Fibroblast of villous mesenchyme (primary cell): ENCODE measurements at places on chromosomes 2 and 18. TPM values are rescaled to one million over a fixed set of nuclear protein-coding genes. Genes with fewer than 3 reads are reported as not detected.
A peak's percentile ranks its signal among the peaks of the same experiment; 100 is the strongest.

Gene SCN7A
- total RNA-seq = under 0.01 and 0.32 TPM in 2 replicates

Gene CHRND
- not detected in 2 replicates for total RNA-seq

DNA sequence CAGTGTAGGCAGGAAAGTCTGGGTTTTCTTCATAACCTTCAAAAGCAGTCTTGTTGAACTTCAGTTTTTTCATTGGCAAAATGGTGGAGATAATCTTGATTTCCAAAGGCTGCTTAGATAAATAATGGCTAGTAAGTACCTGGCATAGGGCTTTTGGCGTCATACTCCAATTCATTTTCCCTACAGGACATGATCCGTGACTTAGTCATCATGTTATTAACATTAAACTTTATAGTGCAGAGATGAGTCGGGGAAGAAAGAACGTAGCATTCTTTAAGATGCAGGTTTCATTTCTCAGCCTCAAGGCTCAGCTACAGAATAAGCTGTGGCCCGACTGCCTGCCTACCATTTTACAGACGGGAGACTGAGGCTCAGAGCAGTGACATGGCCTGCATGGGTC is 64.0 kb downstream of the RALBP1 start:
- peak; percentile 81 for DNase-seq

GRCh38 chr2:196088203-196088602 is 19.6 kb upstream of the DNAH7 start:
- DNase-seq = peak; percentile 72

GRCh38 chr2:88537640-88538039 is 85.1 kb upstream of the FOXI3 start:
- no peak for DNase-seq

- DNase-seq = no peak
Observed at GRCh38 chr2:9145752-9146430, 60.7 kb upstream of the ASAP2 start.

DNA sequence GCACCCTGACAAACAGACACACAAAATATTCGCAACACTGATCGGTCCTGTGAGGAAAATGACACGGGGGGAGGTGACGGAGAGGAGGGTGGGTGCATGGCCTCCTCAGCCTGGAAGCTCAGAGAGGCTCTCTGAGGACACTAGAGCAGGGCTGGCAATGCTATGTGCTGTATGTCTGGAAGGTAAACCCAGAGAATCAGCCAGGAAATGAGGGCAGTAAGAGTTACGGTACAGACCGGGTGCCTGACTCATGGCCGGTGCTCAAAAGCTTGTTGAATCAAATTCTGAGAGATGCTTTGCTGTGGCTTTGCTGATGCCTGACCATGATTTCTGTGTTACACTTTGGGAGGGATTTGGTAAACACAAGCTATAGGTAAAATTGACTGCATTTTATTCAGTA is 81.9 kb downstream of the CCDC93 start:
- DNase-seq = no peak

GRCh38 chr2:111679202-111679601 is 204.8 kb downstream of the ANAPC1 start:
- DNase-seq = peak; percentile 31

- no peak for DNase-seq
Observed at GRCh38 chr18:29184654-29185053, 1007.7 kb upstream of the CDH2 start.

- no peak for DNase-seq
Observed at GRCh38 chr2:118678985-118679384, 168.5 kb downstream of the EN1 start.

- no peak for DNase-seq
Observed at GRCh38 chr2:34481542-34481941, 882.4 kb upstream of the FAM98A start.

- DNase-seq = no peak
Observed at GRCh38 chr2:57443086-57443485, 603.5 kb upstream of the VRK2 start.

DNA sequence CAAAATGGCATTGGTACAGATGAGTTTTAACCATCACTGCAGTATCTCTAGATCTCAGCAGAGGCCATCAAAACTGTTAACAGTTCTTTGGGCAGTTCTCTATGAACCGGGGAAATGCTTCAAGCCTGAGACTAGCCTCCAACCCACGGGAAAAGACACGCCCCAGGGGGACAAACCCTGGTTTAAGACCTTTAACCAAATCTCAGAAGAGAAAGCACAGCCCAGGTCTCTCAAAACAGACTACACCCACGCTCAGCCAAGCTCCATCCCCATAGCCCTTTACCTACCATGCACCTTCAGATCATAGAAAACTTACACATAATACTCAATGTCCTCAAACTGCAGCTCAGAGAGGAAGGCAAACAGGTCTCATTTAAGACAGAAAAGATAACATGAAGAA is 78.3 kb downstream of the TMEM163 start:
- no peak for DNase-seq

- DNase-seq = no peak
Observed at GRCh38 chr18:33830213-33830612, 252.2 kb downstream of the ASXL3 start.
